Pulmonary artery endothelial cell (primary cell): ENCODE measurements at places on chromosomes 6 and 20.

DNA sequence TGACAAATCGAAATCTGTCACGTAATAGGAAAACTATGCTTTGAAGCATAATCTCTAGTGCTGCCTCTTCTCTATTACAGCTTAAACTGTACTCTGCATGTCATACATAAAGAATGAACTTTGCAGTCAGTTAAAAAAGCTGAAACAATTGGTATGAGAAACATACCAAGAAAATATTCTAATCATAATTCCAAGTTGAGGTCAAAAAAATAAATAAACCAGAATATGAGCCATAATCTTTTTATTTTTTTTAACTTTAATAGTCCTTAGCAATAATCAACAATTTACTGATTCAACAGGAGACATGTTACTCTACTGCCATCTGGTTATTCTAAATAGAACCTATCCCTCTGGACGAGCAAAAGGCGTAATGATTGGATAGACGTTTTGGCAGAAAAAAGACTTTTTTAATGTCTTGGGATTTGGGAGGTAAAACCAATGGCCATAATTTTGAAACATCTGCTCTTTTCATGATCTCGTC lies 224.4 kb upstream of the FLRT3 start:
- DNase-seq: no peak

DNA sequence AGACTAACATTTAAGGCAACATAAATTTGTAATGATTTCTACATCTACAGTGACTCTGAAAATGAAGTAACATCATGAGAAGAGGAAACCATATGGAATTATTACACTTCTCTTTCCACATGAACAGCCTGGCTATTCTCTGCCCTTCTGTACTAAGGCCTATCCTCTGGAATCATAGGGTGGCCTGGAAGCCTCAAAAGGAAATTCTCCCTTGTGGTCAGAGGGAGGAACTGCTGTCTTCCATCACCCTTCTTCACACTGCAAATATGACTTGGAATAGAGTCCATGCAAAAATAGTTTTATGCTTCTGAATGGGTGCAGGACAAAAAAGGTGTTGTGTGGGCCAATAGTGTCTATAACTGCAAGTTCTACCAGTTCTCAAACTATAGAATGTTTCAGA lies 44.6 kb upstream of the SH3BGRL2 start:
- DNase-seq: no peak

DNA sequence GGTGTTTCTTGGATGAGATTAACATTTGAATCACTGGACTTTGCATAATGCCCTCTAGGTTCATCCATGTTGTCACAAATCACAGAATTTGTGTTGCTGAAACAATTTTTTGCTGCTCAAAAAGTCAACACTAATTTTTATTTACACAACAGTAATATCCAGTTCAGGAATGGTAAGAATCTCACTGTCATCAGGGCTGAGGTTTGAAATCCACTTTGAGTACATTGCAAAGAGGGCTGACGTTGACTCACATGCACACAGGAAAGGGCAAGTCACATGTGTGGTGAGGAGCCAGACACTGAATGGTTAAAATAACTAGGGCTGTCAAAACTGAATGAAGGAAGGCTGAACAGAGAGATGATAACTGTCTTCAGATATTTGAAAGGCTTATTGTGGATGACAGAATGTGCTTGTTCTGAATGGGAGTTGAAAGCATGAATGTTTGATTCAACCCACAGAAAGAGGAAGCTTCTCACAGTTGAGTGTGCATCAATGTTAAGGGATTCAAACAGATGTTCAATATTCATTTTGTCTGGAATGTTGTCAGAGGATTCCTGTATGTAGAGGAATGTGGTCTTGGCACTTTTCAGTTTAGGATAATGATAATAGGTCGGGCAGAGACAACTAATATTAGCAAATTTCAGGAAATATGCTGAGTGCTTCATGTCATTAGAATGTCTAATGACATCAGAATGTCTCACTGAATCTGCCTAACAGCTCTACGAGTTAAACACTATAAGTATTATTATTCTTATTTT lies 3.6 kb upstream of the ADGRG6 start:
- no peak for DNase-seq

GRCh38 chr20:4912380-4913142 lies 88.7 kb downstream of the SLC23A2 start:
- no peak for DNase-seq

DNA sequence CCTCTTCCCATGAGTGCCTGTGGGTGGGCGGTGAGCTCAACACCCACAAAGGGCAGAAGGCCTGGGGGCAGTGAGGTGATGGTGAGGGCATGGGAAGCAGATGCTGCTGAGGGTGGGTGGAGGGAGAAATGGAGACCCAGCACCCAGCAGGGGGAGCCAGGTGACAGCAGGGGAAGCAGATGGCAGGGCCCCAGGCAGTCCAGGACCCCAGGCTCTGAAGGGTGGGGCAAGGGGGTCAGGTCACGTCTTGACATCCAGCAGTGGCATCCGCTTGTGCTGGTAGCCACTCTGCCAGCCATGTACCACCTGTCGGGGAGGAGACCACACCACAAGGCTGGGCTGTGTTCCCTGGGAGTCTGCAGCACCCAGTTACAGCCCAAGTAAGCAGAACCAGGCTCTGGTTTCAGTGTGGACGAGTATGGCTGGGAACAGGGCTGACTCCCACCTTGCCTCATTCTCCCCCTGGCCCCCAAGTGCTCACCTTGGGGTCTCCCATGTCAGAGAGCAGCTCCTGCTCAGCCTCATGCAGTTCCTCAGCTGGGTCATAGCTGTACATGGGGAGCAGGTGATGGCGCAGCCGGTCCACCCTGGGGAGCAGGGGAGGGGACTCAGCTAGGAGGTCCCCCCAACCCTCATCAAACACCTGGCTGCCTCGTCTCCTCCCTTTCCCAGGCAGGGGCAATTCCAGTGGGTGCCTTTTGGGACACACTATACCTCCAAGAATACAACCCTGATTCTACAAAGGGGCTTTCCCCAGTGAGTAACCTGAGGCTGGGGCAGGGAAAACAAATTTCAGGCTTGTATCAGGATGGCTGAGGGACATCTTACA lies 2.0 kb downstream of the SMIM29 start:
- no peak for DNase-seq

- DNase-seq: no peak
Observed at GRCh38 chr20:7703551-7703961, 236.7 kb downstream of the HAO1 start.

DNA sequence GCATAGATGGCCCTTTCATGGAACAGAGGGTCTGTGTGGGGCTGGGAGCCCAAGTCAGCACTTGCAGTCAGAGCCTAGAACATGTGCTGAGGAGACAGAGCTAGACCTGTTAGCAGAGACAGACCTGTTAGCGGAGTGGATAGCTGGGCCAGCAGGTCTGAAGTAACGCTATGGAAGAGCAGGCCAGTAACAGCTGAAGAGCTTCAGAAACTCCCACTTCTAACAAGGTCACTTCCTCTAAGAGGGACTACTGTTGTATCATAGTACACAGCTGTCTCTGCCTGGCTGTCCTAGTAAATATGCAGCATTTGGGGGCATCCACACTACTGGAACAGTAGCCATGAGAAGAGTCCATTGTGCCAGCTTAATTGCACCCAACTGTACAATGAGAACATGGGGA lies 41.2 kb upstream of the POLR1H start:
- no peak for DNase-seq

- no peak for DNase-seq
Observed at GRCh38 chr6:389622-390021, 1.9 kb upstream of the IRF4 start.

- DNase-seq: no peak
Observed at GRCh38 chr20:41734506-41734945, 116.3 kb upstream of the CHD6 start.
